OCI-M1 (cell line): ENCODE measurements at places on chromosomes 3 and 15.

- peak; percentile 86 for DNase-seq
Measured at GRCh38 chr3:32709346-32709745, 24.4 kb downstream of the CNOT10 start.

DNA sequence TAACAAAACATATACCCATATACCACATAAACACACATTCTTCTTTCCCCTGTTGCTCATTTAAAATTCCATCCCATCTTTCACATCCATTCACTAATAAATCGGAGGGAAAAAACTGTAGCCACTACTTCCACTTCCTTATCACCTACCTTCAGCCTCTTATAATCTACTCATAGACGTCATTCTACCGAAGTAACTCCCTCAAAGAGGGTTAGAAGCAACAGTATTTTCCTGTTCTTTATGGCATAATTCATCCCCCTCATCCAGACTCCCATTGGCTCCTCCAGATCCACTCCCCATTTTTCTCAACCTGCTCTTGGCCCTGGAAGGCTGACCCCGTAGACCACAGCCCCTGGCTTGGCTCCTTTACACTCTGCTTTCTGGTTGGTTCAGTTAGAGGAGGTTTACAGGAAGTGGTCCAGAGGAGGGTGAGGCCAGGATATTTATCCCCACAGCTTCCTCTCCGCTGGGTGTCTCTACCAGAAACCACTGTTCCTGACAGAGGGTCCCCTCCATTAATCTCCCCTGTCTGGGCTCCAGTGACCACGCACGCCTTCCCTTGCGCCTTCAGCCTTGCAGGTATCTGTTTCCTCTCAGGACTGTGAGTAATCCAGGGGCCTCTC lies 46.3 kb downstream of the FMN1 start:
- peak; percentile 88 for DNase-seq

- no peak for DNase-seq
Measured at GRCh38 chr3:184275381-184275701, 481 bp upstream of the ECE2 start.

- DNase-seq: no peak
Measured at GRCh38 chr3:72347819-72348319, 500.4 kb downstream of the SHQ1 start.

DNA sequence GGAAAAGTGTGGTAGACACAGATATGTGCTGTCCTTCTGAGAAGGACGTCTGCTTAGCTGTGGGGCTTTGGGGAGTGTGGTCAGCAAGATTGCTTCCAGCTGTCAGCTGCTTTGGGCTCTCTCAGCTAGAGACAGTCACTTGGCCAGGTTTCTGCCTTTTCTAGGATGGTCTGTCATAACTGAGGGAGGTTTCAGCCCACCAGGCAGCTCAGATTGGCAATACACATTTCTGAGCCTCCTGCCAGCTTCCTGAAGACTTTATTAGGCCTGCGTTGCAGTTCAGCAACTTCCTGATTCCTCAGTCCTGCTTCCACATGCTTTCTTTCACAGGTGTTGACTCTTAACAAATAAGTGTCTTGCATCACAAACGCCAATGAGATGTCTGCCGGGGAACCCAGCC lies 286.5 kb downstream of the SQOR start:
- DNase-seq: no peak

- peak; percentile 53 for DNase-seq
Measured at GRCh38 chr3:52532838-52533622, 627 bp downstream of the NT5DC2 start.

DNA sequence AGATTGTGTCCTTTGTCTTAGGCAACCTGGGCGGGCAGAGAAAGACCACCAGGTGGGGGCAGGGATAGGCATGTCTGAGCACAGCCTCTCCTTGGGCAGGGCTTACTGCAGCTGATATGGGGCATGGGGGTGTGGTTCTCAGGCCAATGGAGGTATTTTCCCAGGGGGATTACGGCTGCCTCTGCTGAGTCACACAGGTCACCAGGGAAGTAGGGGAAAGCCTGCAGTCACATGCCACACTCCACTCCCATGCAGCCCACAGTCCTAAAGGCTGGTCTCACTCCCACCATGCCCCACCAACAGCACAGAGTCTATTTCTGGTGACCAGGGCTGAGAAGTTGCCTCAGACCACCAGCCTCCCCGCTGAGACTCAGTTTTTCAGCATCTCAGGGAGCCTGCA lies 466.4 kb downstream of the DIPK2A start:
- no peak for DNase-seq
